ENCODE measurements at places on chromosomes 12 and 14. TPM values are rescaled to one million over a fixed set of nuclear protein-coding genes. Genes with fewer than 3 reads are reported as not detected.

DNA sequence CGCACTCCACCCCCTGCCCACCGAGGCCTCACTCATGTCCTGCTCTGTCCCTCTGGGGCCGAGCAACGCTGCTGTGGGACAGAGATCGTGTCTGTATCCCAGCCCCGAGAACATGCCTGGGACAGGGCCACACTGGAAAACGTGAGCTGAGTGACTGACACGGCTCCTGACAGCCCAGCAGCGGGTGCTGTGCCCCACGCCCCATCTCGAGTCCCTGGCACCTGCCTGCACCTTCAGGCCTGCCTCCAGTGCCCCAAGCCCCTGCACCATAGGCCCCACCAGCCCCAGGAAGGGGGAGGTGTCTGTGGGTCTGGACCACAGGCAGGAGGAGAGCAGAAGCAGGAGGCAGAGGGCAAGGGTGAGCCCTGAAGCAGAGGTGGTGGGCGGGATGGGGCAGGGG lies 34.6 kb upstream of the UBC start:
- DNase-seq, result no peak

GRCh38 chr12:52312086-52312485 lies 9.1 kb downstream of the KRT83 start:
- no peak for DNase-seq

DNA sequence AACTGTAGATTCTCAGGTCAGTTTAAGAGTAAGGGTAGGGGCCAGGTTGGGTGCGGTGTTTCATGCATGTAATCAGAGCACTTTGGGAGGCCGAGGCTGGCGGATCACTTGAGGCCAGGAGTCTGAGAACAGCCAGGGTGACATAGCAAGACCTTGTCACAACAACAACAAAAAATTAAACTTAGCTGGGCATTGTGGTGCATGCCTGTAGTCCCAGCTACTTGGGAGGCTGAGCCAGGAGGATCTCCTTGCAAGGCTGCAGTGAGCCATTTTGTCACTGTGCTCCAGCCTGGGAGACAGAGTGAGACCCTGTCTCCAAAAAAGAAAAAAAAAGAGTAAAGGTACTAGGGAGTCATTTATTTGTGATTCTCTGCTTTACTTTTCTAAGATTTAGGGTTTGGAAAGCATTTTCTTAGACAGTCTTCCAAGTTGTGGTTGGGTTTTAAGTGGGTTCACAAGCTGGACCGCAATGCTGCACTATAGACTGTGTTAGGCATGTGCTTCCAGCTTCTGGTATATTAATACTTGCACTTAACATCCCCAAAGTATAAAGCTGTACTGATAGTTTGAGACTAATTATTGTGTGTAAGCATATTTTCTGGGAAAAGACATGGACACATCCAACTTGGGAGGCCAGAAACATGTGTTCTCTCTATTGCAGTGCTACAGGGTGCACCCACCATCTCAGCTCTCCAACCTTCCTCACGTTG lies 49.1 kb upstream of the HECTD1 start:
- DNase-seq, result no peak

DNA sequence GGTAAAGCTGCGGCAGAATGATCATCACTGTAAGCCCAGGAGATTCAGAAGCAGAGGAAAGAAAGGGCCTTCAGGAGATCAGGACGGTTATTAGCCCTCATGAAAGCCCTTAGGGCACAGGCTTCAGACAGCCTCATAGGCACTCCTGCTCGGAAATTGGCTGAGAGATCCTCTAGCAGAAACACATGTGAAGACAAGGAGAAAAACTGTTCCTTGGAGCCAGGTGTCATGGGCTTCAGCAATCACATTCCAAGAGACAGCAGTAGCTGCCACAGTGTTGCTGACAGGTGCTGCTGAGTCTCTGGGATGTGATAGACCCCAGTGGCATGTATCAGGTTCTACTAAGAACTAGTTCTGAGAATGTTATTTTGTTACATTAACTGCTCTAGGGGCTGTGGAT lies 88.8 kb upstream of the DYRK2 start:
- DNase-seq, result no peak

DNA sequence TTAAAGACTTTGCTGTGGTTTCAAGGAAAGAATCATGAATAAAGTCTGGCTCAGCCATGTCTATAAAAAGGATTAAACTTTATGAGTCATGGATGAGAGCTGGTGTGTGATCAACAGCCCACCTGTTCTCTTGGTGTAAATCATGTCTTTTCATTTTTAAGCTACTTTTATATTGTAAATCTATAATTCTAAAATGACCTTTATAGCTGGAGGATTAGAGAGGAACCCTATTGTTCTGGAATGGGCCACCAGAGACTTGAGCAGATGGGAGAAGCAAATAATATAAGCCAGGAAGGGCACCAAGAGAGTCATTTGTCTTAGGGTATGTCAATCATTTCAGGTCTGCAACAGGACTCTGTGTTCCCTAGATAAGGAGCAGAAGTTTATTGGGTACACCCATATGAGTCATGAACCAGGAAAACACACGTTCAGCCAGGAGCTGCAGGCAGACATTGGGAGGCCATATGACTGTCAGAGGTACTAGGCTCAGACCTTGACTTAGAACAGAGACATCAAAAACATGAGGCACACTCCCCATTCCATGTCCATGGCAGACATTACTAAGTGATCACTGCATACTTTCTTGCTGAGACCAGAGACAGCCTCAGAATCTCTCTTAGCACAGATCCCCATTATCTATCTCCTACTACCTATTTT lies 49.3 kb downstream of the NDUFA12 start:
- peak; percentile 25 for DNase-seq

DNA sequence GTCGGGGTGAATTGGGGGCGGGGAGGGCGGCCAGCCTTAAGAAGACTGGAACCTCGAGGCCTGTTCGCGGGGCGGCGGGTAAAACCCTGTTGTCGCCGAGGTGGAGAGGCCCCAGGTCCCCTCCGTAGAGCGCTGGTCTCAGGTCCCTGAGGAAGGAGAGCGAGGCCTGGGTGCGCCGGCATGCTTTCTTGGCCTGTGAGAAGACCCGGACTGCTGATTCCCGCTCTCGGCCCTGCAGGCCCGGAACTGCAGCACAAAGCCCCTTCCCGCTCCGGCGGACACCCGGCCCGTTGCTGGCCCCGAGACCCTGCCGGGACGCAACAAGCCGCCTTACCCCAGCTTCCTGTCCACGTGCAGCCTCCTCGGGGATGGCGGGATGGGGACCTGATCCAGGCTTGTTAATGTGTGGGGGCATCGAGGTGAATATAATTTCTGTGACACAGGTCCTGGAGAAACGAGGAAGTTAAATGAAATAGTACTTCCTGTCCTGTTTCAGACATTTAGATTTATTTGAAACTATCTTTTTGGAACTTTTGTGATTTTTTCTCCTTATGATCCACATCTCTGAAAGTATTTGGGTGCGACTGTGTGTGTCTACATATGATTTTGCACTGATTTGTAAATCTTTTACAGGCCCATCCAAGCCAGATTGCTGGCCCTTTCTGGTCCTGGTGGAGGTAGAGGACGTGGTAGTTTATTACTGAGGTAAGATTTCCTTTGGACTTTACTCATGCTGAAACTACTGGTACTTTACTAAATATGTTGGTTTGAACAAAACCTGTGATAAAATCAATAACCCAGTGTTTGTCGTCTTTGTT lies 600 bp downstream of the PNN start:
- no peak for DNase-seq

The MYF5 gene
- total RNA-seq, result not detected

DNA sequence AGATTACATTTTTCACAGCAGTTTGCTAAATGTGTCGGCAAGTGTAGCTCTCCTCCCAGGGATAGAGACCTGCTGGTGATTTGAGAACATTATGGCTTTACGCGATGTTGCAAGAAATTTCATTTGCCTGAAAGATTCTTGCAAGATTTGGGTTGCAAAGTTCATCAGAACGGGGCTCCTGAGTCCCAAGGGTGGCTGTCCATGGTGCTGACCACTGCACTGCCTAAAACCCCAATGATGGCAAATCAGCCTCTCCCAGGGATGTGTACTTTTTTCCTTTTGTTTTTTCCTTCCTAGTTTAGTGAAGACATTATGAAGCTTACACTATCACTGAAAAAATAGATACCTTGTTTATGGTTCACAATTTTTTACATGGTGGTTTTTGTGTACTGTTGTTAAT lies 85.4 kb downstream of the WSCD2 start:
- peak; percentile 62 for DNase-seq

GRCh38 chr12:112900298-112901145 lies 6.2 kb upstream of the OAS1 start:
- DNase-seq, result peak; percentile 63

DNA sequence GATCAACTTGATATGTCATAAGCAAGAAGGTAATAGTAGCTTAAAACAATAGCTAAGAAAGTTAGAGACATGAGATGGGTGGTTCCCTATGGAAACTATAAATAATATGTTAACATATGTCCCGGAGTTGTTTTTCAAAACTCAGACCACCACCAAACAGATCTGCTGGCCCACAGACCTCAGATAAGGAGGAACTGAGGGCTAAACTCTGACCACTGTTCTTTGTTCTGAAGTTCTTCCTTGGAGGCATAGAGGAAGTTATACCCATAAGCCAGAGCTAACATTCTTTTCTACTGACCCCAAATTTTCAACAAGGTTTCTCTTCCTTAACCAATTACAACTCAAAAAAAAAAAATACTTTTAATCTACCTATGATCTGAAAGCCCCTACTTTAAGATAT lies 156.1 kb upstream of the FSCB start:
- DNase-seq, result no peak

- DNase-seq, result no peak
Measured at GRCh38 chr12:66739940-66740651, 61.2 kb upstream of the GRIP1 start.
